ELR (cell line): ENCODE measurements at places on chromosomes 2 and 18.
A peak's percentile ranks its signal among the peaks of the same experiment; 100 is the strongest.

GRCh38 chr2:189131991-189132390 lies 47.6 kb downstream of the COL5A2 start:
- DNase-seq = no peak

GRCh38 chr2:11411244-11411643 lies 54.7 kb downstream of the E2F6 start:
- no peak for DNase-seq

- no peak for DNase-seq
These were observed 40.5 kb downstream of the CNTNAP5 start for GRCh38 chr2:124065636-124066035.

DNA sequence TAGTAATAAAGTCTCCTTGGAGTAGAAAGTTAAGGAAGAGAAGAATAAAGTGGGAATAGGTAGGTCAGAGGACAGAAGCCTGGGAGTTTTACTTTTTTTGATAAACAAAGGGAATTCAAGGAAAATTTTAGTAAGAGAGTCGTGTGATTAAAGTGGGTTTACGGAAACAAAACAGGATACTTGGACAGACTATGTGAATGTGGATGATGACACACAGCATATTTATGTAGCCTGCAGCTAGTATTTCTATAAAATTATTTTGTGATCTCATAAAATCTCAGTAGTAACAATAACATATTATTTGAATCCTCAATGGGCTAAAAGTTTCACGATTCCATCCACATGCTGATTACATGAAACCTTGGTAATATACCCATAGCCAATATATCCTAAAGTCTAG lies 450.7 kb upstream of the PIK3C3 start:
- DNase-seq = peak; percentile 75

DNA sequence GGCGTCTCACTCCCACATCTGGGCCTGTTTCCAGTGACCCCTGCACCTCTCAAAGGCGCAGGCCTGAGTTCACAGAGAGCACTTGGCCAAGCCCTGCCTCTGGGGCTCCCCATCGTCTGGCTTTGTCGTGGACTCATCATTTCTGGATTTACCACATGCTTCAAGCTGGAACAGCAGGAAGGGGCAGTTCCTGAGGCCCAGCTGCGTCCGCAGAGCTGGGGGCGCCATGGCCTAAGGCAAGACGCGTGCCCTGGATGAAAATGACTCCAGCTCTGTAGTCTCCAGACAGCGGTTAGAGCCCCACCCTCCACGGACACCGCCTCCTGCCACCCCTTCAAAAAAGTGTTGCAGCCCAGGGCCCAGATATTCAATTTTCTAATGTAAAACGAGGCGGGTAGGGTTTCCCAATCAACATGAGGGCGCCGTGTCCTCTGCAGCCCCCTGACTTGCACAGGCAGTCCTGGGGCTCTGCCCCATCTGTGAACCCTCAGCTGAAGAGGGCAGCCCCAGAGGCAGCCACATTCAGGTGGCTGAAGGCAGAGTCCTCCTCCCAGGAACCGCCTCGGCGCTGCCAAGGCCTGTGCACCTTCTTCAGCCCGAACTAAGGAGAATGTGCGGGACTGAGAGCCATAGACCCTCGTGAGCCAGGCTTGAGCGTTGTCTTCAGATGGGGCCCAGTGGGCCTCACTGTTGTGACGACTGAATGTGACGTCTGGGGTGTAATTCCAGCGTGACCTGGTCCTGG lies 85.5 kb downstream of the NFATC1 start:
- no peak for DNase-seq

GRCh38 chr18:32520771-32521170 lies 50.1 kb upstream of the GAREM1 start:
- no peak for DNase-seq

- peak; percentile 58 for DNase-seq
These were observed 499.0 kb downstream of the CPS1 start for GRCh38 chr2:211055438-211055837.

DNA sequence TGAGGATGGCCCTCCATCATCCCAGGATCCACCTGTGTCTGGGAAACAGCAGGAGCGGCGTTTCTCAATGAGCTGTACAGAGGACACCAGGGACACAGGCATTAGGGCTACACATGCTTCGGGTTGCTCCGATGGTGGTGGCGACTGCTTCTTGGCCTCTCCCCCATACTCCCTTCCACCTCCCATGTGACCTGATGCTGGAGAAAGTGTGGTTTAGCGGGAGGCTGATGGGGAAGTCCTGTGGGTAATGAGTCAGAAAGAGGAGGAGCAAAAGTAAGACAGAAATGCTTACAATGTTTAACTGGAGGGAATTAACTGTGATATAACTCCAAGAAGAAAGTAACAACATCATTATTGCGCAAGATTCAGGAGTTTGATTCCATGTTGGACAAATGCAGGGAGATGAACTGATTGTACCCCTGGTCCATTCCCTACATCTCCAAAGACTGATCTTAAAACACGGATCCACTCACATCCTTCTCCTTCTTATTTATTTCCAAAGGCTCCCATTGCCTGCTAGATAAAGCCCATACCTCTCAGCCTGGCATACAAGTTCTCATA lies 186.6 kb downstream of the NRP2 start:
- peak; percentile 42 for DNase-seq

DNA sequence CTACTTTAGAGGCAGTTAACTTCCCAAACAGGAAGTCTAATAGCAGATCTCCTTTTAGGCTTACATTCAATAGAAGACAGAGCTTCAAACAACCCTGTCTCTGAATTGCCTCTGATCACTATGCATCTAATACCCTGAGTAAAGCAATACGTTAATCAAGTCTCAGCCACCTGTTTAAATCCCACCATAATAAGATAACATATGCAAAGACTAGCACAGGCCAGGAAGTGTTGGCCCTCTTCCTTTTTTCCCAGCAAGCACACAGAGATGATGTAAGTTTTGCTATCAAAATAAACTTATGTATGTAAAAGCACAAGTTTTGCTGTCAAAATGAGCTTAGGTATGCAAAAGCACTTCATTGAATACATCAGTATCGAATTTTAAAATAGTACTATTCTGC lies 385.5 kb downstream of the RND3 start:
- DNase-seq = no peak

DNA sequence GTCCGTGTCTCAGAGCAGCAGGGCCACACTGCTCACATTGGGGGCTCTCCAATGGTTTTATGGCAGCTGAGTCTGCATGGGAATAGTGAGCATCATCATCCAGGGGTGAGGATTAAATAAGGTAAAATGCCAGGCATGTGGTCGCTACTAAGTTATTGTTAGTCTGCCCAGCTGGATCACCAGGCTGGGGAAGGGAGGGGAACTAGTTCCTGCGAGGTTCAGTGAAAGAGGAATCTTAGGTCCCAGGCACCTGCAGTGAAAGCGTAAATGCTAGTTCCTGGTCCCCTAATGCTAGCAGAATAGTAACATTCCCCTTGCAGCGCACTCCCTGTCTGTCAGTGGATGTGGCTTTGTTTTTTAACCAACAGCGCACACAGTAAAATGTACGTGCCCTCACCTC lies 60.1 kb downstream of the ARHGEF4 start:
- DNase-seq = no peak

DNA sequence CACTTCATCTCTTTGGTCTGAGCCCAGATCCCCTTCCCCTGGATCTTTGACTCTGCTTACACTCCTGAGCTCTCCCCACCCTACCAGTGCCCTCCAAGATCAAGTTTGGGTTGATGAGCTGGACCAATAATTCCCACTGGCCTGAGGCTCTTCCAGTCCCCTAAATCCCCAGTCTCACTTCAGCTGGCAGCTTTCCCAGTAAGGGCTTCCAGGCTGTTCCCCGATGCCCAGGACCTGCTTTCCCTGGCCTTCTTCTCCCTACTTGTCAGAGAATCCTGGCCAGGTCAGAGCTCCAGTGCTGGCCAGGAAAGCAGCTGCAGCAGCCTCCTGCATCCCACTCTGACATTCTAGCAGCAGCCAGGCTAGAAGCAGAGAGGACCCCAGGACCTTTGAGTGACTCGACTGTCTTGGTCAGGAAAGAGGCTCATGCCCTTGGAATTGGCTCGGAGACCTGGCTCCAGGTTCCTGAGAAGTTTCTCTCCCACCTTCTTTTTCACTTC lies 3.5 kb downstream of the WNT6 start:
- no peak for DNase-seq

- peak; percentile 67 for DNase-seq
These were observed 94.9 kb downstream of the FAM161A start for GRCh38 chr2:61759005-61759404.
